ENCODE measurements at places on chromosomes 13 and 19.

DNA sequence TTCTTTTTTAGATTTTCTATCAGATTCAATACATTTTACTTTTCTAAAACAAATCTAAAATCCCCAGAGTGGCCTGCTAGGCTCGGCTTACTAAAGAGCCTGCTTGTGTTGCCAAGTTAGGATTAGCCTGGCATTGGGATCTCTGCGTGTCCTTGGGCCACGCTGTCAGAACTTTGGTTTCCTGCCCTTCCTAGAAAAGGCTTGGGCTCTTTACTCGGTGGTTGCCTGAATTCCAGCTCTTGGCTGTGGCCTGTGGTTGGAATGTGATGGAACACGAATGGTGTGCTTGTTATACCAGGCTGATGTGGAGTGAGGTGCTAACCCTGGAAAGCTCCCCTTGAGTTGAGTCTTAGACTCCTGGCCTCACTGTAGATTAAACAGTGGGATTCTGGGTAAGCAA, 8.5 kb downstream of the SPATA13 start:
- DNase-seq: peak; percentile 73

DNA sequence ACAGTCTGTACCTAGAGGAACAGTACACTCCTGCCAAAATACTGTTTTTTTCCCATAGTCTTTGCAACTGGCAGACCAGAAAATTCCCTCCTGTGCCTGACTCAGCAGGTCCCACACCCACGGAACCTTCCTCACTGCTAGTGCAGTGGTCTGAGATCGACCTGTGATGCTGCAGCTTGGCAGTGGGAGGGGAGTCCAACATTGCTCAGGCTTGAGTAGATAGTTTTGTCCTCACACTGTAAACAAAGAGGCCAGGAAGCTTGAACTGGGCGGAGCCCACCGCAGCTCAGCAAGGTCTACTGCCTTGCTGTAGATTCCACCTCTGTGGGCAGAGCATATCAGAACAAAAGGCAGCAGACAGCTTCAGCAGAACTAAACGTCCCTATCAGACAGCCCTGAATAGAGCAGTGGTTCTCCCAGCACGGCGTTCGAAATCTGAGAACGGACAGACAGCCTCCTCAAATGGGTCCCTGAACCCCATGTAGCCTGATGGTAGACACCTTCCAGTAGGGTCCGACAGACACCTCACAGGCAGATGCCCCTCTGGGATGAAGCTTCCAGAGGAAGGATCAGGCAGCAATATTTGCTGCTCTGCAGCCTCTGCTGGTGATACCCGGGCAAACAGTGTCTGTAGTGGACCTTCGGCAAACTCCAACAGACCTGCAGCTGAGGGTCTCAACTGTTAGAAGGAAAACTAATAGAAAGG, 92.7 kb downstream of the SUCLA2 start:
- DNase-seq: no peak

- peak; percentile 77 for DNase-seq
These were observed 12.9 kb downstream of the COL4A2 start for GRCh38 chr13:110319774-110320509.

DNA sequence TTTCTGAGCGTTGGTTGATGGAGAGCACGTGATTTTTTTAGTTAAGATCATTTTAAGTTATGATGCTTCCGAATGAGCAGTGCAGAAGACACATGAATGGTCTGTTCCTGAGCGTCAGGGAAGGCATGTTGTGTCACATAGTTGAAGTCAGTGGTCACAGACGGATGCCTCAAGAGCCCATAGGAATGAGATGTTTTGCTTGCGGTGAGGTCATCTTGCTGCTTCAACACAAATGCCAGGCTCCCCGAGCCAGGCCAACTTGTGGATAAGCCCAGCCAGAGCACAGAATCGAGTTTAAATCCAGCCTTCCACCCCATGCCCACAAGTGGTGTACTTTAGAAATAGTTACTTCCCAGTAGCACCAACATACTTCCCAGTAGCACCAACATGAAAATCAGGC, 5.4 kb downstream of the UPF3A start:
- no peak for DNase-seq

GRCh38 chr19:53102756-53103233, 427 bp downstream of the ZNF160 start:
- DNase-seq: peak; percentile 18

GRCh38 chr13:103097366-103097928, 31.2 kb upstream of the SLC10A2 start:
- no peak for DNase-seq

GRCh38 chr13:91247768-91248167, 99.7 kb upstream of the MIR17HG start:
- DNase-seq: no peak

DNA sequence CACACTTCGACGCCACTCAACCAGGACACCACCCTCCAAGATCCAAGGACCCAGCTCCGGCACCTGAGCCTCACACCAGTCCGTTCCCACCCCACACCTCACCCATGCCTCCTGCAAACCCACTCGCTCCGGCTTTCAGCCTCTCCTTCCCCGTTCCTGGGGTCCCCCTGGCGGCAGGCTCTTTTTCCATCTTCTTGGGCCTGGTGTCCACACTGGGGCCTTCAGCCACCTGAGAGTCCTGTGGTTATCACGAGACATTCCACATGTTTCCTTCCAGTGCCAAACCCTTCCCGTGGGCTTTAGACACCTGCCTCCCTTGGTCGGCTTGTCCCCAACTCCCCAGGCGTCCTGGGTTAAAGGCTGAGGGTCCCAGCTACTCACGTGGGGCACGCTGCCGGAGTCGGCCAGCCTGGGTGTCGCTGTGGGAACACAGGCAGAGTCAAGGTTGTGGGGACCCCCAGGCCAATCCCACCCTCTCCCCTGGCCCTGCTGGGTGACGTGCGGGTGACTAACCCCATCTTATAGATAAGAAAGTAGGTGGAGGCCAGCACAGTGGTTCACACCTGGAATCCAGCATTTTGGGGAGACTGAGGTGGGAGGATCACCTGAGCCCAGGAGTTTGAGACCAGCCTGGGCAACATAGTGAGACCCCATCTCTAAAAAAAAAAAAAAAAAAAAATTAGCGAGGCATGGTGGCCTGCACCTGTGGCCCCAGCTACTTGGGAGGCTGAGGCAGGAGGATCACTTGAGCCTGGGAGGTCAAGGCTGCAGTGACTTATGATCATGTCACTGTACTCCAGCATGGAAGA, 1.9 kb downstream of the JSRP1 start:
- DNase-seq: no peak

- no peak for DNase-seq
These were observed 579 bp downstream of the CPT1C start for GRCh38 chr19:49691243-49692146.

GRCh38 chr13:57346786-57347185, 179.8 kb downstream of the PRR20E start:
- DNase-seq: no peak

- DNase-seq: no peak
These were observed 7.3 kb downstream of the METTL21C start for GRCh38 chr13:102687520-102687919.

GRCh38 chr13:78024996-78025395, 106.4 kb upstream of the EDNRB start:
- no peak for DNase-seq

DNA sequence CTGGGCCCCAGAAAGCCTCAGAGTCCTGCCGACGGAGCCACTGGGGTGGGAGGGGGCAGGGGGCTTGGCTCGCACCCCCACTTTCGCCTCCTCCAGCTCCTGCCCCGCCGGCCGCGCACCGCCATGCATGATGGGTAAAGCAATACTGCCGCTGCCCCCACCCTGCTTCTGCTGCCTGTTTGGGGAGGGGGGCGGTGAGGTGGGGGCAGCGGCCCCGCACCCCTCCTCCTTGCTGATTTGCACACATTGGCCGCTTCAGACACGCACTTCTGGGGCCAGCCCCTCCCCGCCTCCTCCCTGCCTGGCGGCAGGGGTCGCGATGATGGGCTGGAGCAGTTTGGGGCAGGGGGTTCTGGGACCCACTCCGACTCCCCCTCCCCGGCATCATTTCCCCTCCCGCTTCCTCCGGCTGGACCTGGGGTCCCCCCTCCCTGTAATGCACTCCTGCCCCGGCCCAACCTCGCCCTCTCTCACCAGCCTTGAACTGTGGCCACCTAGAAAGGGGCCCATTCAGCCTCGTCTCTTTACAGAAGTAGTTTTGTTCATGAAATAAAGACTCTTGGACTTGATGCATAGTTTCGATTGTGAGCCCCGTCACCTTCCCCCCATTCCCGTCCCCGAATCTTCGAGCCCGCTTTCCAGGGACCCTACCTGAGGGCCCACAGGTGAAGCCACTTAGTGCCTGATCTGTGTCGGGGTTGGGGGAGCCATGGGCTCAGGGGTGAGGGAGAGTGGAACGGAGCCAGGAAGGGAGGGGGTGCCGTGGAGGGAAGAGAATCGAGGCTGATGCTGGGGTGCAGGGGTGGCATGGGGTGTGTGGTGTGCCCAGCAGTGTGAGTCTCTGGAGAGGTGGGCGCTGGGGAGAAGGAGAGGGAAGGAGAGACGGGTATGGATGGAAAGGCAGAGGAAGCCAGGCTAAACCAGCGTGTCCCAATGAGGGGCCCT, 1.4 kb upstream of the HPN start:
- no peak for DNase-seq

- peak; percentile 100 for DNase-seq
These were observed at the start of gene PRKACA for GRCh38 chr19:14117668-14118164. TSS of gene PRKACA (minus strand) at chr19:14117762. CDS start at chr19:14117547, 215 bp downstream.

DNA sequence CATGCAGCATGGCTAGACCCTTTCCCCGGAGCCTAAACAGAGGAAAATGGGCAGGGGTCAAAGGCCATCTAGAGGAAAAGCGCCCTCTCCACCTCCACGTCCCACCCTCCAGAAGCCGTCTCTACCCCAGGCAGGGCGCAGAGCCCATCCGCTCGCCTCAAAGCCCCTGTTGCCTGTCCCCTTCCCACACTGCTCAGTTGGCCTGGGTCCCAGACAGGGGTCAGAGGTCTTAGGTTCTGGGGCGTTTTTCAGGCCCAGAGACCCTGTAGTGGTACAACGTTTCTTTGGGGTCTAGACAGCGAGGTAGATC, 285 bp downstream of the TMEM143 start:
- DNase-seq: peak; percentile 82

DNA sequence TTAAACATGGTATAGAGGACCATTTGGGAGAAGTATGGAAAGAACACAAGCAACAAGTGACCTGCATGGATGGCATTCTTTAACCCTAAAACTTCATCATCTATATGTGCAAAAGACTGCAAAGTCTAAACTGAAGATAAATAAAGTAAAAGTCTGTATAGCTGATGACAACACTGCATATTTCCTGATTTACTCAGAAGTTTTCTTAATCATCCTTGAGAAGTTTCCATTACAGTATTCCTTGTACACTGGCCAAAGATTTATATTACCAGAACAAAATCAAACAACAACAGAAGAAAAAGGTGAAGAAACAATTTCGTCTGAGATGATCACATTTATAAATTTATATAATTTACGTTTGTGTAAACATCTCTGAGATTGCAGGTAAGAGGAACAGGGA, 805.7 kb downstream of the PCDH9 start:
- DNase-seq: no peak

- no peak for DNase-seq
These were observed 497.5 kb upstream of the PCDH20 start for GRCh38 chr13:61913183-61913582.

DNA sequence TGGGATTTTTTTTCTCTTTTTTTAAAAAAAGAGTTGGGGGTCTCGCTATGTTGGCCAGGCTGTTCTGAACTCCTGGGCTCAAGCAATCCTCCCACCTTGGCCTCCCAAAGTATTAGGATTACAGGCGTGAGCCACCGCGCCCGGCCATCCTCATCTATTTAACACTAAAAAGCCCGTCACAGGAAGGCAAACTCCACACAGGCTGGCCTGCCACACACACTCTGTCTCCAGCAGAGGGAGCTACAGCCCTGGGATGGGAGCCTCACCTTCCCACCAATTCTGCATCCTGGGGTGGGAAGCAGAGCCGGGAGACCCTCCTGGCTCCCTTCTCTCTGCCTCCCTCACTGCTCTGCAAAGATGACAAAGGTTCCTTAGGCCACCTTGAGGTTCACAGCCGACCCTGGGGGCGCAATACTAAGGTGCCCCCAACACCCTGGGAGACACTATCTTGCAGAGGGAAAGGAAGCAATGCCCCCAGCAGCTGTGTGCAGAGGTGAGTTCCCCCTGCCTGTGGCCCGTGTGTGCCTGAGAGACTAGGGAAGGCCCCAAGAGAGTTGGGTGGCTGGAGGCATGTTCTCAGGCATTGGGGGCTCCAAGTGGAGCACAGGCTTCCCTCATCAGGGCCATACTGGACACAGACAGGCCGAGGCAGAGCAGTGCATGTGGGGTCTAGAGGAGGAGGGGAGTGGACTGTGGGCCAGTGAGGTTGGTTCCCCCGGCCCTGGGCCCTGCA, 27.4 kb upstream of the TIMM44 start:
- peak; percentile 37 for DNase-seq

DNA sequence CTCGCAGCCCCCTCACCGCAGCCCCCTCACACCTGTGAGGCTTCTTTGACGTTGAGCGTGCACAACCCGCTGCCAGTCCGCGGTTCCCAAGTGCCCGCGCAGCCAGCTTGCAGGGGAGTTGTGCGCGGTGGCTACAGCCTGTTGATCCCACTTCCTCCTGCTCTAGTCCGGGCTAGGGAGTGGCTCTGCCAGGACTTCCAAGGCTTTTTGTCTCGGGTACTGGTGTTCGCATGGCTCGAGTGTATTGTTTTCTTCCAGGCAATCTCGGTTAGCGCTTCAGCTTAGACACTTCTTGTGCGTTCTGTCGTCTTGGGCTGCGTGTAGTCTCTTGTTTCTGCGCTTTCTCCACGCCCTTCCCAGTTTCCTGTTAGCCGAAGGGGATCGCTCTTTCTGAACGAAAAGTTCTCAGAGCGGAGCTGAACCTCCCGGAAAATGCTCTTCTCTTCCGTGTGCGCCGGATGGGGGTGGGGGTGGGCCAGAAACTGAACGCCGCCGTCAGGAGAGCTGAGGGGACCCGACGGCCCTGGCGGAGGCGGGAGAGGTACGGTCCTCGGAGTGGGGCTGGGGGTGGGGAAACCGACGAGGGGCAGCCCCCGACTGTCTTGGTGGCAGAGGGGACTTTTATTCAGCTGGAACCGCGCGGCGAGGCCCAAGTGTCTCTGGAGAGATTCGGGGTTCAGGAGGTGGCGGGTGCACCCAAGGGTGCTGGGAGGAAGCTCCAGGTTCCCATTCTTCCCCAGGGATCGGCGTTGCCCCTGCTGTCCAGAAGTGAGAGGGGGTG, 697 bp upstream of the DGKH start:
- peak; percentile 36 for DNase-seq

DNA sequence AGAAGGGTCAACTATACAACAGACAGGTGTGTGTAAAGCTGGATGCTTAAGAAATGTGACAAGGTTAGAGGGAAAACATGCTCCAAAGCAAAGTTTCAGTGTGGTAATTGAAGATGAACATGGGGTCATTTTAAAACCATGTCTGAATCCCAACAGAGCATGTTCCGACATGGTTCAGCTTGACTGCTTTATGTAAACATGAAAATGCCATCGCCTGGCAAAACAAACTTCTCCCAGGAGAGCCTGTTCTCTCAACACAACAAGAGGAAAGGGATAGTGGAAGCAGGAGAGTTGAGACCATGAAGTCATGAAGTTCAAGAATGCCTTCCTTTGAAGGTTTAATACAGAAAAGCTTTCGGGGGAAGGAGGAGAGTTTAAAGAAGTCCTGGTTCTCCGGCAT, 85.8 kb downstream of the EPSTI1 start:
- DNase-seq: no peak

GRCh38 chr13:71291842-71292146, 575.2 kb downstream of the DACH1 start:
- no peak for DNase-seq
